ENCODE measurements at places on chromosomes 16 and 17.

GRCh38 chr16:11253009-11253994, 2.7 kb downstream of the SOCS1 start:
- DNase-seq = peak; percentile 54

DNA sequence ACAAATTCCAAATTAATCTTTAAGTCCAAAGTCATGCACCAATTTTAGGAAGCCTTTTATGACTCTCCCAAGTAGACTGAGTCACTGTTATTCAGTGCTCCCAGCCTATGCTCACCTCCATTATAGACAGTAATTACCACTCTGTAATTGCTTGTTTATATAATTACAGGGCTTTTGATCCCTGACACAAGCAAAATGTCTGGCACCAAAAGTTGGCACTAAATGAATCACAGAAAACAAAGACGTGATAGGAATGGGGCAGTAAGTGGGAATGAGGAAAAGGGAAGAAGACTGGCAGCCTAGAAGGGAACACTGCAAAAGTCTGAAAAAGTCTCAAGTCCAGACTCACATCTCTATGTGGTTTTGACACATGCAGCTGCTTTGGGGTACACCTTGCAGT, 94.1 kb downstream of the SLC39A11 start:
- DNase-seq = no peak

DNA sequence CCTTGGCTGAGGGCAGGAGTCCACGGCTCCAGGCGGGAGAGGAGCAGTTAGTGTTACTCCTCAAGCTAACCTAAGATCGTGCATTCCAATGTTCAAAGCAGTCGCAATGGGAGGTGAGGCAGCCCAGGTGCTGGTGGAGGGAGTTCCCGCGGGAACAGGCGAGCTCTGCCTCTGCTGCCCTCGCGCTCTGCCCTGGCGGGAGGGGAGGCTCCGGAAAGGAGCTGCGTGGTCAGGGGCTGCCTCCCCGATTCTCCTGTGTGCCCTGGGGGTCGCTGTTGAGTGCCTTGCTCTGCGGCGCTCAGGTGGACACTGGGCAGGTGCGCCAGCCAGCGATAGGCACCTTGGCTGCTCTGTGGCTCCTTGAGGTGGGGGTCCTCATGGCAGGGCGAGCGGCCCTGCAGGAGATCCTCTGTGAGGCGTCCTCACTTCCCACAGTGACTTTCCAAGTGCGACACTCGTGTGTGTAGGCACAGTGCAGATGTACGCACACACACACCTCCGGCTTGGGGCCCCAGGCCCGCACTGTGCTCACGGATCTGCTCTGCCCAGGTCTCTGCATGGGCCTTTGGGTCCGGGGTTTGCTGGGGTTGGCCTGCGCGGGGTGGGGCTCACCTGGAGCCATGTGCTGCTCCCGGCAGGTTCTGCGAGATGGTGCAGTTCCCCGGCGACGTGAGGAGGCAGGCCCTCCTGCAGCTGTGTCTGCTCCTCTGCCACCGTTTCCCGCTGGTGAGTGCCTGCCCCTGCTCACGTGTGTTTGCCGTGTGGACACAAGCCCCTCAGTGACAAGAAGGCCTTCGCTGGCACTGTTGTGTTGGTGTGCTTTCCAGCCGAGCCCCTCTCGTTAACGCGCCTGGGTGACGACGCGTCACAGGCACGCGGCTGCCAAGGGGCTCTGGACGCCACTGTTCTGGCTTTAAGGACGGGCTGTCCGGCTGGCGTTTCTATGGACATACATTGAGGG, 97.9 kb upstream of the ZNF750 start:
- no peak for DNase-seq

- DNase-seq = no peak
Observed at GRCh38 chr16:14455573-14455972, 174.5 kb downstream of the PARN start.

DNA sequence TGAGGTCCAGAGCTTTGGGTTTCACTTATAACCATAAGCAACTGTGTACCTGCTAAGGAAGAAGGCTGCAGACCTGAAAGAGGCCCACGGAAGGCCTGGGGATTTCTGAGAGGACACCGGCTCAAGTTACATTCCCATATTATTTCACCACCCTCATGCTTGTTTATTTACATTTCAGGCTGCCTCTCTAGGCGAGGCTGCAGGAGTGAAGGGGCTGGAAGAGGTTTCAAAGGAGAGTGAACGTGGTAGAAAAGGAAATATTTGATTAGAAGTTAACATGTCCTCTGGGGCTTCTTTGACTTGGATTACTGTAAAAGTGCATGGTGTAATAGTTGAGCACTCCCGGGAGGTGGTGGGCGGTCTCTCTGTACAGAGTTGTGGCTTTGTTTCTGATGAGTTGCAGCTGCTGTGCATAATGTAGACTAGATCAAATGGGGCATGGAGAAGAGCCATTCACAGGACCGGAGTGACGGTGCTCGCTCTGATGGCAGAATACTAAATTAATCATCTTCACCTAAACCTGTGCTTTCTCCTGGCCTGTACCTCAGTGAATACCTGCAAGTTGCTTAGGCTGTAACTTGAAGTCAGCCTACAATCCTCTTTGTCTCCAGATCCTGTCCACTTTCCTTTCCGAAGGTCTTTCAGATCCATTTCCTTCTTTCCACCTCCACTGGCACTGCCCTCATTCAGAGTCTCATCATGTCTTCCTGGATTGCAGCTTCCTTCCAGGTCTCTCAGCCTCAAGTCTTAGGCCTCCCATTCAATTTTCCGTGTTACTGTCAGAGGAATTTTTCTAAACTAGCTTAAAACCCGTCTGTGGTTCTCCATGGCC, 1.9 kb upstream of the CPD start:
- DNase-seq = no peak

- no peak for DNase-seq
Observed at GRCh38 chr16:48386559-48387312, 1.5 kb upstream of the SIAH1 start.

GRCh38 chr17:8494506-8495111, 58.9 kb downstream of the NDEL1 start:
- no peak for DNase-seq

- no peak for DNase-seq
Observed at GRCh38 chr17:32275060-32276042, 9.7 kb downstream of the RHBDL3 start.
